ENCODE measurements at places on chromosomes 6 and 20. TPM values are rescaled to one million over a fixed set of nuclear protein-coding genes. Genes with fewer than 3 reads are reported as not detected.

DNA sequence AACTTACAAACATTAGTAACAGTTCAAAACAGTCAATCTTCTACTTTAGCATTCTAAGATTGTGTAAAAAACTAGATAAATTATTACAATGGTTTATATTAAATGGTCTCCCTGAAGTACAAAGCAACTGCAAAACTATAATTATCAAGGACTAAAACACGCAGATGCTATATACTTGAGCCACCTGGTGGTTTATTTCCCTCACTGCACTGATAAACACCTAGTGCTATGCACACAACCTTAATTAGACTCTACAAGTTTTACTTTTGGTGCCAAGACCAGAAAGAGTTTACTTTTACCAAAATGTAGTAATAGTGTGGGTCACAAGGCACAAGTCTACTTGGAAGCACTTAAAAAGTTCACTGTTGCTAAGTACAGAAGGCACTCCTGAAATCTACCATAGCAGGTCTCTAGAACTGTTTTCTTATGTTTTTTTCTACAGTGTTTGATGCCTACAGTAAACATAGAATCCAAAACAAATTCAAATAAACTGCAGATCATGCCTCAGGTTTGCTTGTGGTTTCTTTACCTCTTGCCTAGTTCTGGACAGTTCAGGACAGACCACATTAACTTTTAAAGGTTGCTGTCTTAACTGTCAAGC lies 49.2 kb downstream of the GMDS start:
- DNase-seq, result peak; percentile 55
- H3K27me3 ChIP-seq, result no peaks in the 10 kb centered on the region
- H3K36me3 ChIP-seq, result peaks cover 3% of the 10 kb centered on the region
- H3K4me3 ChIP-seq, result no peak overlapping the region

Gene TCP11
- not detected for total RNA-seq

- no peak overlapping the region for H3K4me3 ChIP-seq
- H3K27me3 ChIP-seq, result peaks cover 53% of the 10 kb centered on the region
- no peaks in the 10 kb centered on the region for H3K36me3 ChIP-seq
- H3K27ac ChIP-seq, result no peak overlapping the region
- no peaks in the 10 kb centered on the region for H3K4me1 ChIP-seq
These were observed 170.7 kb upstream of the MLN start for GRCh38 chr6:33974471-33974870.

DNA sequence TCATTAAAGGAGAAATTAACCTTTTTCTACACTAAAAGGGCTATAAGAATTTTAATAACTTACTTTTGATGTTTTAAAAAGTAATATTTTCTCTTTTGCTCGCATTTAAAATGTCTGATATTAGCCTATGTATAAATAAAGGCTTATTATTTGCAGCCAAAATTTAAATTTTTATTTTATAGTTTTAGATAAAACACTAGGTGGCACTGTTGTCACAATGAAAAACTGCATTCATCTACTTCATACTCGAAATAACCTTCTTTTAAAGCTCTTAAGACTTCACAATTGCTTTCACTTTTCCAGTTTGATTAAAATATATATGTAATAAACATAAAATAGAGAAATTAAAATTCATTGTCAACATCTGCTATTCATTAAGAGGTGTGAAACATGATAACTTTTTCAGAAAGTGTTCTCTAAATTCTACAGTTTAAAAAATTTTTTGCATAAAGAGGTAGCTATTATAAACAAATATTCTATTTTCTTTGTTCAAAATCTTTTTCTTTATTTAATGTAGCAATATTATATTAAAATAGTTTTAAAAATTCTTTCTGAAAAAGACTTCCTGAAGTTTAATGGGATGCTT lies 78.8 kb upstream of the DEFB112 start:
- no peaks in the 10 kb centered on the region for H3K36me3 ChIP-seq
- H3K4me1 ChIP-seq, result no peaks in the 10 kb centered on the region
- no peak overlapping the region for H3K27ac ChIP-seq
- DNase-seq, result no peak
- H3K27me3 ChIP-seq, result no peaks in the 10 kb centered on the region

DNA sequence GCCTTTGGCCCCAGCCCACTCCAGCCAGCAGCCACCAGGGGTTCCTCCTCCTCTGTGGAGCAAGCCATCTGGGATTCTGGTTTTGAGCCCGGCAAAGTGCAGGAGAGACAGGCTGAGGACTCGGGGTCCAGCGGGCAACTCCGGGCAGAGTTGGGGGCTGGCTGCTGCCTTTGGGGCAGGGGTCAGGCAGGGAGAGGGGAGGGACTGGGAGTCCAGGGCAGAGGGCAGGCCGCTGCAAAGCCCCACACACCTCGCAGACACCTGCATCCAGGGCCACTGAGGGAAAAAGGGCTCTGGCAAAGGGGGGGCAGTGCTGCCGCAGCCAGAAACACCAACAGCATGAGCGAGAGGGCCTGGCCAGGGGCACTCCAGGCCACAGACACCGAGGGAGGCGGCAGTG lies 8.8 kb downstream of the BIRC7 start:
- no peak overlapping the region for H3K27ac ChIP-seq
- no peaks in the 10 kb centered on the region for H3K27me3 ChIP-seq
- H3K4me1 ChIP-seq, result no peaks in the 10 kb centered on the region
- no peaks in the 10 kb centered on the region for H3K36me3 ChIP-seq

Gene DEFB118
- not detected for total RNA-seq

DNA sequence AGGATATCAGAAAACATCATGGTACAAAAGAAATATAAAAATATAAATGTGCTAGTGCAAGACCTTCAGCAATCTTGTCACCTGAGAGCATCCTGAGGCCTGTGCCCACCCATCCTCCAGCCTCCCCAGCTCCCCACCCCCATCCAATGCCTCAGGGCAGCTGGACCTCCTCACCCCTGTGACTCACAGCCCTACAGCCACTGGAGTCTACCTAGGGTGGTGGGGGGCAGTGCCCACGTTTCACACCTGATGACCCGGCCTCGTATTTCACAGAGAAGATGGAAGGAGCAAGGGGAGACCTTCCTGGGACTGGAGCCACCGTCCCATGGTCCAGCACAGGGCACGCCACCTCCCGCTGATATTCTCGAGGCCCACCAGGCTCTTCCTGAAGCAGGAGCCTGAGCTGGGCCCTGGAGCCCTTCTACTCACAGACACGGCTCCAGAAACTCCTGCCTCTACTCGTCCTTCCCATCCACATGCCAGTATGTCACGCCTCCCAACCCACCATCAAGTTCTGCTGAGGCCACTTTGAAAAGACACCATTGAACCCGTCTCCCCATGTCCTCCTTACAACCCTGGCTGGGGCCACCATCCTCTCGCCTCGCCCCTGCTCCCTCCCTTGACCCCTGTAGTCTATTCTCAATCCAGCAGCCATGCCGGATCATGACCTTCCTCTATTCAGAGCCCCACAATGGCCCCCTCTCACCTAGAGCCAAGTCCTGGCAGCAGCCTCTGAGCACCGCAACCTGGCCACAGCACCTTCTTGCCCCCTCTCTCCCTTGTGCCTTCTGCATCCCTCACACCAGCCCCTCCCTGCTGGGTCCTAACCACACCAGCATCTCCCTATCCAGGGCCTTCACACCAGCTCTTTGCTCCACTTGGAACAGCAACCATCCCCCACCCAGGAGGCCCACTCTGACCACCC lies 13.3 kb downstream of the APMAP start:
- no peaks in the 10 kb centered on the region for H3K27me3 ChIP-seq
- peaks cover 40% of the 10 kb centered on the region for H3K4me1 ChIP-seq
- peaks cover 90% of the 10 kb centered on the region for H3K36me3 ChIP-seq
- H3K4me3 ChIP-seq, result no peak overlapping the region
- peak overlapping the region; percentile 48 for H3K27ac ChIP-seq

- peaks cover 39% of the 10 kb centered on the region for H3K36me3 ChIP-seq
- H3K4me1 ChIP-seq, result no peaks in the 10 kb centered on the region
- no peaks in the 10 kb centered on the region for H3K27me3 ChIP-seq
- no peak overlapping the region for H3K4me3 ChIP-seq
- no peak overlapping the region for H3K27ac ChIP-seq
These were observed 66.3 kb downstream of the NT5E start for GRCh38 chr6:85516168-85516567.

DNA sequence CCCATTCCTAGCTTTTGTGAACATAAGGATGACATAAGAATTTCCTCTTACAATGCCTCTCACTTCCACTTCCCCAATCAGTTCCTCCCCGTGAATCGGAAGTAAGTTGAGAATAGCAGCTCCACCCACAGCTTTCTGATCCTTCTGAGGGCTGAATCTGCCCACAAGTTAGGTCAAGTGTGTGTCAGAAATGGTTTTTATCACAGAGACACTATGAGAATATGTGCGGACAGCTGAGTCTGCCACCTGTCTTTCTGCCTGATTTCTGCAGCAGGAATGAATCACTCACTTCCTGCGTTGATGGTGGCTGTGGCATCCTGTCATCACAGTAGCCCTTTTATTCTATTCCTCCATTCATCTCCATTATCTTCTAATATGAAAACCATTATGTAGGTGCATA lies 70.2 kb downstream of the RIN2 start:
- no peak overlapping the region for H3K27ac ChIP-seq
- H3K27me3 ChIP-seq, result no peaks in the 10 kb centered on the region
- H3K4me1 ChIP-seq, result peaks cover 17% of the 10 kb centered on the region
- no peak overlapping the region for H3K4me3 ChIP-seq
- H3K36me3 ChIP-seq, result no peaks in the 10 kb centered on the region

GRCh38 chr6:132512638-132513632 lies at the start of gene STX7:
STX7 (minus strand) TSS chr6:132513116; CDS start chr6:132503530, 9,586 bp downstream.
- H3K27ac ChIP-seq, result peak within 1 kb of the TSS; percentile 89
- peaks cover 25% of the 10 kb centered on the region for H3K4me1 ChIP-seq
- peak; percentile 89 for DNase-seq
- H3K36me3 ChIP-seq, result peaks cover 3% of the 10 kb centered on the region
- peaks cover 15% of the 10 kb centered on the region for H3K27me3 ChIP-seq
- peak within 1 kb of the TSS; percentile 94 for H3K4me3 ChIP-seq

Gene HSPA12B
- total RNA-seq, result not detected

- H3K36me3 ChIP-seq, result no peaks in the 10 kb centered on the region
- no peaks in the 10 kb centered on the region for H3K27me3 ChIP-seq
- DNase-seq, result no peak
- no peak overlapping the region for H3K27ac ChIP-seq
- H3K4me3 ChIP-seq, result no peak overlapping the region
These were observed 82.8 kb upstream of the HDAC2 start for GRCh38 chr6:114053791-114054190.

Gene UBD
- not detected for total RNA-seq

DNA sequence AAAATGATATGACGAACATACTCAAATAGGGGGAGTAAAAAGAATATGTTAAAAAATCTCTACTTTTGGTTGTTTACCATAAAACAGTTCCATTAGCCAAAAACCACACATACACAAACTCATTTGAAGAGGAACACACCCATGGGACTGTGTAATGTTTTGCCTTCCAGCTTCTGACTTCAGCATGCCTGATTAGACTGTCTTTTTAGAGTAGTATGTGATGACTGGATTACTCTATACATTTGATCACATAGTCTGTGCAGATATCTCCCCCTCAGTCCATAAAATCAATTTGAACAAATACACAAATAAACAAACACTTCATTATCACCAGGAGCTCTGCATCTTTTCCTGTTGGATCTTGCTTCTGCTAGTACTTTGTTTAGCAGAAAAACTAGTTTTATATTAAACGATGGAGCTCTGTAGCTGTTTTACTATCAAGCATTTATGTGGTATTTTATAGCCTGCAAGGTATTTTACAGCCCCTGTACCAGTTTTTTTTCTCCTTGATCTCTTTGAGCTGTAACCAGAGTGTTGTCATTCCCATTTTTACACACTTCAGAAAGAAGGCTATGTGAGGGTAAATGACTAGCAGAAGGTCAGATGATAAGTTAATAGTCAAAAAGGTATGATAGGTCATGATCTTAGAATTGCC lies 866.5 kb upstream of the MAP3K7 start:
- H3K36me3 ChIP-seq, result no peaks in the 10 kb centered on the region
- H3K4me1 ChIP-seq, result no peaks in the 10 kb centered on the region
- no peak overlapping the region for H3K27ac ChIP-seq
- no peak for DNase-seq

Gene DOK5
- not detected for total RNA-seq

- H3K27me3 ChIP-seq, result peaks cover 34% of the 10 kb centered on the region
- peaks cover 24% of the 10 kb centered on the region for H3K4me1 ChIP-seq
- H3K27ac ChIP-seq, result no peak overlapping the region
These were observed 17.1 kb upstream of the CALHM6 start for GRCh38 chr6:116444092-116444491.

DNA sequence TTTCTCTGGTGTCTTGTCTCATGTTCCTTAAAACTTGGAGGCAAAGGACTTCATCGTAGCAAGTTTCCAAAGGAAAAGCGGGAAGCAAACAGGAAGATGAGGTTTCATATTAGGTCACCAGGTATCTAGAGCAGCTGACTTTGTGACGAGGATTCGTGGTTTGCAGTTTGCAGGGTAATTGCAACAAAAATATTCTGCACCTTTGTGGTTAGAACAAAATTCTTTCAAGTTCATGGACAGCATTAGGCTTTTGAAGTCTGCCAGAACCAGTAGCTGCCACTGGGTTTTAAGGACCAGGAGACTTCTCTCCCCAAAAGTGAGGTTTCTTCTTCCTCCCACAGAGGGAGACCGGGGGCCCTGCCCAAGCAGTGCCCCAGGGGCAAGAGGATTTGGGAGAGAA lies 63.4 kb downstream of the RPP40 start:
- no peak overlapping the region for H3K4me3 ChIP-seq
- no peak overlapping the region for H3K27ac ChIP-seq
- DNase-seq, result no peak

DNA sequence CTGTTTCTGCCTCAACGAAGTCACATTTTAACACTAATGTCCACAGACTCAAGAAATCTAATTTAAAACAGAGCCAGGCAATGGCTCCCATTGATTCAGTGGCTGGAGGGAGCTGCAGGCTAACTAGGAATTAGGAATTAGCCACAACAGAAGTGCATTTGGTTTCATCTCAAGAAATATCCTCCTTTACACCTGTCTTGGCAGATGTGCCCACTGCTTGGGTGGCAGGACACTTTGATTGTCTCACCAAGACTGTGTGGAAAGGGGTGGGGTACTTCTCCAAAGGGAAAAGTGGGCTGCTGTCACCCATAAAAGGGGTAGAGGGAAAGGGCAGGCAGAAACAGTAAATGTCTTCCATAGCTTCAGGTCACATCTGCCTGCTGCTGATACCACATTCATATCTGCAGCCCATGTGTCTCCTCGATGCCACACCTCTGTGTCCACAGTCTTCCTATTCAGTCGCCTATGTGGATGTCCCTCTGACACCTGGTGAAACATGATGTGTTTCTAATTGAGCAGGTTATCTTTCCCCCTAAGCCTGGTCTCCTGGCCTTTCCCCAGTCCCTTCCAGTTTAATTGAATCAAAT lies 10.9 kb upstream of the OSER1 start:
- no peaks in the 10 kb centered on the region for H3K36me3 ChIP-seq
- DNase-seq, result no peak
- peaks cover 39% of the 10 kb centered on the region for H3K4me1 ChIP-seq
